BE2C (cell line): ENCODE measurements at places on chromosomes 7 and 10.
A peak's percentile ranks its signal among the peaks of the same experiment; 100 is the strongest.

DNA sequence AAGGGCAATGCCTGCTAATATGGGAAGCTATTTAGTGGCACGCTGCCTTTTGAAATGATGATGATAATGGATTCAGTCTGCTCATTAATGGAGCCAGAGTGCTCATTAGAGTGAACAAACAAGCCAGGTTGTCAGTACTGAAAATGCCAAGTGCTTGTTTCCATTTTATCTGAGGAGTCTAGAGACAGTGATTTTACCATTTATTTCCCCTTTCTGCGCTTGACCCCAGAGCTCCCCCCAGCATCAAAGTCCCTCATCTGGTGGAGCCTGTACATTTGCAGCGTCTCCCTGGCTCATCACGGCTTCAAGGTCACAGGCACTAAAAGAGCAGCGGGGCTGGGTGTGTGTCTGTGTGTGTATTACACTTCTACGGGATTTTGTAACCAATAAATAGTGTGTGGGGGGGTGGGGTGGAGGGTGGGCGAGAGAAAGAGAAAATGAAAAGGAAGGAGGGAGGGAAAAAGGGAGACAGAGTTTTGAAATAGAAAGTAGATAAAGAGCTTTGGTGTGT is 553.8 kb downstream of the TFEC start:
- no peak for DNase-seq

GRCh38 chr10:26090762-26091161 is 125.8 kb upstream of the GAD2 start:
- no peak for DNase-seq

GRCh38 chr10:12201543-12201942 is 5.6 kb downstream of the CDC123 start:
- DNase-seq = no peak

DNA sequence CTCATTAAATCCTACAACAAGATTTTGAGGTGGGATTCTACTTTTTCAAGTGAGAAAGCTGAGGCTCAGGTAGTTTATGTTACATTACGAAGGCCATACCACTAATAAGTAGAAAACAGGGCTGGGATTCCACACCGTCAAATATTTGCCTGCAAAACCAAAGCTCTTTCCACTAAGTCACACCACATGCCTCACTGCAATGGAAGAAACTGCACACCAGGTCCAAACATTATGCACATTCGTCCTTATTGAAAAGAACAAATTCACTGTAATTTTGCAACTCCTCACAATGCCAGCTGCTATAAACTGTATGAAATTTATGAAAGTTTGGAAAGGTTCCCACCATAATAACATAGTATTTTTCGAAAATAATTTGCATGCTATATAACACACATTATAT is 66.5 kb downstream of the DGKB start:
- no peak for DNase-seq

GRCh38 chr10:100827819-100828737 is 82.7 kb downstream of the PAX2 start:
- DNase-seq = peak; percentile 67

GRCh38 chr7:57867884-57868701 is 418.1 kb downstream of the ZNF716 start:
- peak; percentile 3 for DNase-seq

DNA sequence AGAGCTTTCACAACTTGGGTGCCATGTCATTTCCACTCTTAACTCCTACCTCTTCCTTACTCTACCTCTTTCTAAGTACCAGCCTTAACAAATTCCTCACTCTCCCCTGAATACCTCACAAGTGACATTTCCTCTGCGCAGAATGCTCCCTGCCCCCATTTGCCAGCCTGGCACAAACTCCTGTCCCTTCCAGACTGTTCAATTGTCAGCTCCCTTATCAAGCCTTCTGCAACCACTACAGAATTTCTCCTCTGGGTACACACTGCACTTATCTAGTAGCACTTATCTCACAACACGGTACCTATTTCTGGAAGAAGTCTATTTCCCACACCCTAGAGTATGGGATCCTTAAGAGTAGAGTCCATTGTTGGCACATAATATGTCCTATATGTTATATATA is 39.1 kb upstream of the ANAPC16 start:
- DNase-seq = no peak

- DNase-seq = peak; percentile 57
Observed at GRCh38 chr7:2651336-2651735, 19.6 kb downstream of the TTYH3 start.

DNA sequence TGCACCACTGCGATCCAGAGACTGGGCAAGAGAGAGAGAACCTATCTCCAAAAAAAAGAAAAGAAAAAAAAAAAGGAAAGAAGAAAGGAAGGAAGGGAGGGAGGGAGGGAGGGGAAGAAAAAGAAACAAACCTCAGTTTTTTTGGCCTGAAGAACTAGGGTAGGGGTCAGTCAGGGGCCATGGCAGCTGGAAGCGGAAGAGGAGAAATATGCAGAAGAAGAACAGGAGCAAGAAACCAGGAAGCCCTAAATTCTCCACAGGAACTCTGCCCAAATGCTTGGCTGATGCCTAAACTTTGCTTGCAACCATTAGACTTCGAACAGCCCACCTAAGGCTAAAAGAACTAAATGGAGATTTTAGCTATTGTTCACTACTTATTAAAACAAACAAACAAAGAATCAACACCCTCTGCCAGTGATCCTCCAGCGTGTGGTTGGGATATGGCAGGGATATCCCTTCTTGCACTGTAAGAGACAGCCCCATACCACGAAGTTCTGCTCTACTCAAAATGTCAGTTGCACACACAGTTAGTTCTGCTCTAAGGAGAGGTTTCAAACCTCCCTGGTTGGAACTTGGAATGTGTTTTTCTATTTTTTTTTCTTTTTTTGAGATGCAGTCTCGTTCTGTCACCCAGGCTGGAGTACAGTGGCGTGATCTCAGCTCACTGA is 139.5 kb downstream of the FAM107B start:
- no peak for DNase-seq

DNA sequence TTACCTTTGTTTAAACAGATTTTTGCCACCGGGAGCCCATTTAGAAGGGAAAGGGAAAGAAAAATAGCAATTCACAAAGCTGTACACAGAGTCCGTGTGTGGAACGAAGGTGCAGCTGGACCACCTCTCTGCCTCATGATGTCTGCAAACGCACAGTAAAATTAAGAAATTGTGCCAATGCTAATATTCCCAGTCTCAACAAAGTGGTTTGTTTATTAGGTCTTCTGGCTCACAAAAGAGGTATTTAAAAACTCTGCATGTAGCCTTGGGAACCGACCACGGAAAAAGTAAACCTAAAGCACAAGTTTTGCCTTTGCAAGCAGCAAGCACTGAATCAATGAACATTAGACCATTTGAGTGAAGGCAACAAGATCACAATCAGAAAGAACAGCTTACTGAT is 57.7 kb downstream of the CREB3L2 start:
- DNase-seq = no peak

DNA sequence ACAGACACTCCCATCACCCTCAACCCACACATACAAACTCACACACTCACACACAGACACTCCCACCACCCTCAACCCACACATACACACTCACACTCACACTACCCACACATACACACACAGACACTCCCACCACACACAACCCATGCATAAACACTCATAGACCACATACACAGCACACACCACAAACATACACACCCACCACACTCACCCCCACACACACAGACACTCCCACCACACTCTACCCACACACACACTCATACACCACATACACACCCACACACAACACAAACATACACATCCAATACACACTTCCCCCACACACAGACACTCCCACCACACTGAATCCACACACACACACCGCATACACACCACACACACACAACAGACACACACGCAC is 521.2 kb downstream of the TCERG1L start:
- DNase-seq = no peak

- no peak for DNase-seq
Observed at GRCh38 chr10:69045441-69046300, 42.2 kb upstream of the SRGN start.

GRCh38 chr7:137886281-137886680 is 39.5 kb upstream of the DGKI start:
- DNase-seq = no peak

- no peak for DNase-seq
Observed at GRCh38 chr10:93580828-93581227, 14.4 kb downstream of the FFAR4 start.

DNA sequence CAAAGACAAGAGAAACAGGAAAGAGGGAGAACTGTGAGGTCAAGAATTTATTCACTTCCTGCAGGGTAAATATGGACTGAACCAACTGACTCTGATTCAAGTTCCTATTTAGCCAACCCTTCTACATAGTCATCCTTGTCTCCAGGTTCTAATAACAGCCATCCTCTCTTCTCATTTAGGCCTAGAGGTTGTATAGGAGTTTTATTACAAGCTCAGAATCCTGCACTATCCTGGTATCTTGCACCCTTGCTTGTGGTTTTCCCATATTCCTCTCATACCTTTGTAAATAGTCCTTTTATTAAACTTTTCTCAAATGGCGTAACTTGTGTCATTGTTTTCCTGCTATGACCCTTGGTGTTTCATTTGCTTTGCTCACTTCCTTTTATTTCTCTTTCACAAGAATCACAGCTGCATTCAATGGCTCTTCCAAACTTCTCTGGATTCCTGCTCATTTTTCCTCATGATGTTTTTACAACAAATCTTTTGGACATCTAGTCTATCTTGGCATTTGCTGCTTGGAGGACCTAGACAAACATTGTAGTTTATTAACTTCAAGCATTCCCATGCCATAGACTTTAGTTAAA is 12.4 kb upstream of the OR2A5 start:
- DNase-seq = no peak

GRCh38 chr10:3932597-3933375 is 147.8 kb upstream of the KLF6 start:
- no peak for DNase-seq

DNA sequence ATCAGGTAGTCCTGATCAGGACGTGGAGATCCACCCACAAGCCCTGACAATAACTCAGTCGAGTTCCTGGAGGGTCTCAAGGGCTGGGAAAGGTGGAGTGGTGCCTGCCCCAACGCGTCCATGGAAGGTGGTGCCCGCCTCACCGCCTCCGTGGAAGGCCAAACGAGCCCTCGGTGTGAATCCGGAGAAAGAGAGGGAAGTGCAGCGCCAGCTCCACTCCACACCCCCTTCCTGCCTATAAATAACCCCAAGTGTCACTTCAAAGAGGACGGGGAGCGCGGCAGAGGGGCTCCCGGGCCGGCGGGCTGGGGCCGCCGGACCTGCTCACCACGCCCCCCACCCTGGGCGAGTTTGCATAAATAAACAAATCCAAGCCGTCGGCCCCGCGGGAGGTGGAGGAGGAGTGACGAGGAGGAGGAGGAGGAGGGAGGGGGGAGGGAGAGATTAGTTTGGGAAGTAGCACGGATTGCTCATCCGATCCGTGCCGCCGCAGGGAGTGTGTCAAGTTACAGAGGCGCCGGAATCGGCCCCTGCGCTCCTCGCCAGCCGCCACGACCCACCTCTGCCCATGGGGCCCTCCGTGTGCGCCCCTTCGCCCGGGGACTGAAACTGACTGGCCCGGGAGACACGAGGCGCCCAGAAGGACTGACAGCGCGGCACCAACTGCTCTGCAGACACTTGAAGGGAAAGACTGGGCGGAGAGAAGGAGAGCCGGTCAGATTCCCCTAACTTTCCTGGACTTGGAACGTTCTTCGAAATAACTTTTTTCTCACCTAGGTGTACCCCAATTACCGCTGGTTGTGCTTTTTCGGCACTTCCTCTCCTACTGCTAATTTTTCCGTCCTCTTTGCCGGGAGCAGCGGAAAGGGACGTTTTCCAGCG is at the start of gene COL13A1:
TSS of gene COL13A1 (plus strand) at position 473 of the 882 bp plus-strand sequence. CDS start 518 bp downstream, outside the sequence.
- peak; percentile 29 for DNase-seq

GRCh38 chr7:25543210-25543609 is 314.9 kb upstream of the NPVF start:
- no peak for DNase-seq

- no peak for DNase-seq
Observed at GRCh38 chr7:69817121-69817520, 218.8 kb downstream of the AUTS2 start.

GRCh38 chr10:67735430-67735829 is 39.4 kb upstream of the CTNNA3 start:
- no peak for DNase-seq

DNA sequence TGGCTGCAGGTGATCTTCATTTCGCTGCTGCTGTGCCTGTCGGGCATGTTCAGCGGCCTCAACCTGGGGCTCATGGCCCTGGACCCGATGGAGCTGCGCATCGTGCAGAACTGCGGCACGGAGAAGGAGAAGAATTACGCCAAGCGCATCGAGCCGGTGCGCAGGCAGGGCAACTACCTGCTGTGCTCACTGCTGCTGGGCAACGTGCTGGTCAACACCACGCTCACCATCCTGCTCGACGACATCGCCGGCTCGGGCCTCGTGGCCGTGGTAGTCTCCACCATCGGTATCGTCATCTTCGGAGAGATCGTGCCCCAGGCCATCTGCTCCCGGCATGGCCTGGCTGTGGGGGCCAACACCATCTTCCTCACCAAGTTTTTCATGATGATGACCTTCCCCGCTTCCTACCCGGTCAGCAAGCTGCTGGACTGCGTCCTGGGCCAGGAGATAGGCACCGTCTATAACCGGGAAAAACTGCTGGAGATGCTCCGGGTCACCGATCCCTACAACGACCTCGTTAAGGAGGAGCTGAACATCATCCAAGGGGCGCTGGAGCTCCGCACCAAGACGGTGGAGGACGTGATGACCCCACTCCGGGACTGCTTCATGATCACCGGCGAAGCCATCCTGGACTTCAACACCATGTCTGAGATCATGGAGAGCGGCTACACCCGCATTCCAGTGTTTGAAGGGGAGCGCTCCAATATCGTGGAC is 1.3 kb downstream of the CNNM2 start:
- peak; percentile 40 for DNase-seq

- no peak for DNase-seq
Observed at GRCh38 chr10:33022691-33023090, 64.7 kb upstream of the ITGB1 start.

- no peak for DNase-seq
Observed at GRCh38 chr7:123612024-123612423, 10.4 kb downstream of the ASB15 start.

DNA sequence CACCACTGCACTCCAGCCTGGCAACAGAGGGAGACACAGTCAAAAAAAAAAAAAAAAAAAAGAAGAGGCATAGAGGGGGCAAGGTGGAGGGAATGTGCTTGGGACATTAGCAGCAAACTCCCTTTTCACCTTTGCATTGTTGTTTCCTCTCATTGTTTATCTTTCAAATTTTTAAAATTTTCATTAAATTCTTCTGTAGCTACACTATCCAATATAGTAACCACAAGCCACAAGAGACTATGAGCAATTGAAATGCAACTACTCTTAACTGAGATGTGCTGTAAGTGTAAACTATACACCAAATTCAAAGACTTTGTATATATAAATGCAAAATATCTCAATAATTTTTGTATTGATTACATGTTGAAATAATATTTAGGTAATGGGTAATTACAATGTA is 43.4 kb downstream of the EBLN1 start:
- DNase-seq = no peak

- peak; percentile 5 for DNase-seq
Observed at GRCh38 chr7:44063547-44063893, 1.8 kb downstream of the PGAM2 start.
